ENCODE measurements at places on chromosomes 5 and 9.

GRCh38 chr5:43683884-43684471 is 81.0 kb downstream of the NNT start:
- no peak for DNase-seq

DNA sequence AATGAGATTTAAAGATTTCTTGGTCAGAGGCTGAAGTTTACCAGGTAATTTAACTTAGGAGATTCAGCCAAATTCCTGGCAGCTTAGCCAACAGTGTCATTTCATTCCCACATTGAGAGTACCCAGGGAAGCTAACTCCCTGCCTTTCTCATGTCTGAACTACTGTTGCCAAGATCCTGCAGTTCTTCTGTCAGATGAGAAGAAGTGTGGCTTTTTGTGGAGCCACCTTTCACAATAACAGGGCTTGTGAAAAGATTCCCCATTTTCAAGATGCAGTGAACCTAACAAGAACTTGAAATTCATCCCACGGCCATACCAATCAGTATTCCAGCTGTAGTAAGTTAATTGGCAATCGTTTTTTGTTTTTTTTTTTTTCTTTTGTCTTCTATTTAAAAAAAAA is 176.4 kb downstream of the XRCC4 start:
- DNase-seq, result no peak

DNA sequence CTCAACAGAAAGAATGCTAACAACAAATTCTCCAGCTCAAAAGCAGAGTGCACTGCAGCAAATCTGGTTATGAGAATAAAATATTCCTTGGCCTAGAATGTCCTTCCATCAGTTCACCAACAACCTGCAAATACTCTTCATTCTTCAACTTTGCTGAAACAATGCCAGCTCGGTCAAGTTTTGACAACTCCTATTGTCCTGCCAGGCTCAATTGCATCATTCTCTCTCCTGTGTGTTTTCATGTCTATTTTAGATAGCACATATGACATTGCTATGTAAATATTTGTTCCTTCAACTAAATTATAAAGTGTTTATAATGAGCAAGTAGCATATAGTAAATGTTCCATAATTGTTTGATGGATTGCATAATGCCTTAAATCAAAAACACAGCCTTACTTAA is 463.8 kb downstream of the TLE1 start:
- no peak for DNase-seq

- no peak for DNase-seq
Observed at GRCh38 chr9:135757356-135757755, 55.4 kb downstream of the KCNT1 start.

DNA sequence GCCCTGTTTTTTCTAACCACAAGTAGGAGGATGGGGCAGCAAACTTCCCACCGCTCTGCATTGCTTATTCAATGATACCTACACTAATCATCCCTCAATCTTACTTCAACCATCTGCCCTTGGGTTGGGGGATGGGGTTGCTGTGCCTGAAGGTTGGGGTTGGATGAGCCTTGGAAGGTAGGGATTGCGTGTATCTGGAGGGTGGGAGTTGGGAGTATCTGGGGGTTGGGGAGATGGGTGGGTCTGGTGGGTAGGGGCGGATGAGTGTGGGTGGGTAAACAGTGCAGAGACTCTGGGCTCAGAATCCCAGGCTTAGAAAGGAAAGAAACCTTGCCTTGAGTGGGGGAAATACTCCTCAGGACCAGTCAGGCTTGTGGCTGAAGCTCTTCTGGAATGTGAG is 467.4 kb downstream of the DIRAS2 start:
- no peak for DNase-seq
